Frontal cortex (tissue), 4 donors: ENCODE measurements at places on chromosomes 2 and 18.

DNA sequence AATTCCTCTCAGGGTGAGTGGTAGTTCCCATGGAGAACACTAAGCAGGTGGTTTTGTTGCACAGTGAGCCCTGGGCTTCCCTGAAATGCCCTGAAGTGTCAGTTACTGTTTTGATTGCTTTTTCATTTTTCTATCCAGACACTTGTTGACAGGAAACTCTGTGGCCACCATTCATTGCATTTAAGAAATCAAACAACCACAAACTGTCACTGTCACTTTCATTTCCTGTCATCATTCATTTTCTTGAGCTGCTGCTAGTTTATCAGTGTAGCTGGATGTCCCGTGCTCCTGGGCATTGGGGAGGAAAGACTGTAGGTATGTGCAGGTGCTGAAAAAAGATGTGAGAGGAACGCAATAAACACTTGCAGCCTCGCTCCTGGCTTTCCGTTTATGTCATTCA is 891.6 kb upstream of the ZEB2 start:
- DNase-seq: no peak

DNA sequence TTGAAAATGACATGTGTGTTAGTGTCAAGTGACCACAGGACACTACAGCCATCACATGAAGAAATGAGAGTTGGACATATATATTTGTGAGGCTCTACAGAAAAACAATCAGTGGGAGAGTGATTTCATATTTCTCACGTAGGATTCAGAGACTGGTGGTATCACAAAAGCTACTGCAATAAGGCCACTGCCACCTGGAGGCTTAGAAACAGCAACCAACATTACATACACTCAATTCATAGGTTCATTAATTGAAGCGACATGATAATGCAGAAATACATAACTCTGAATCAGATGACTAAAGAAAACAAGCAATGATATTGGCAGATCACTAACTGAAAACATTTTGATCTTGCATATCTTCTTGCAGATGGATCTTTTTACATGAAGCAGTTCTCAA is 248.1 kb upstream of the KLHL14 start:
- DNase-seq: no peak

GRCh38 chr2:157751462-157752058 is 122.9 kb upstream of the ACVR1C start:
- DNase-seq: no peak

- no peak for DNase-seq
These were observed 143.0 kb upstream of the GATA6 start for GRCh38 chr18:22026362-22026761.

DNA sequence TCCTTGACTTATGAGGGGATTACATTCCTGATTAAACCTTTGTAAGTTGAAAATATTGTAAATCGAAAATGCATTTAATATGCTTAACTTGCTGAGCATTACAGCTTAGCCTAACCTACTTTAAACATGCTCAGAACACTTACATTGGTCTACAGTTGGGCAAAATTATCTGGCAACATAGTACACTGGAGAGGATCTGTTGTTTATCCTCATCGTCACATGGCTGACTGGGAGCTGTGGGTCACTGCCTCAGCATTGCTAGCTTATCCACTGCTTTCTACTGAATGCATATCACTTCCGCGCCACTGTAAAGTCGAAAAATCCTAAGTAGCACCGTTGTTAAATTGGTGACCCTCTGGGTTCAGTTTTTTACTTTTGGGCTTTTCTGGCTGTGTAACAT is 13.7 kb downstream of the PMS1 start:
- no peak for DNase-seq

DNA sequence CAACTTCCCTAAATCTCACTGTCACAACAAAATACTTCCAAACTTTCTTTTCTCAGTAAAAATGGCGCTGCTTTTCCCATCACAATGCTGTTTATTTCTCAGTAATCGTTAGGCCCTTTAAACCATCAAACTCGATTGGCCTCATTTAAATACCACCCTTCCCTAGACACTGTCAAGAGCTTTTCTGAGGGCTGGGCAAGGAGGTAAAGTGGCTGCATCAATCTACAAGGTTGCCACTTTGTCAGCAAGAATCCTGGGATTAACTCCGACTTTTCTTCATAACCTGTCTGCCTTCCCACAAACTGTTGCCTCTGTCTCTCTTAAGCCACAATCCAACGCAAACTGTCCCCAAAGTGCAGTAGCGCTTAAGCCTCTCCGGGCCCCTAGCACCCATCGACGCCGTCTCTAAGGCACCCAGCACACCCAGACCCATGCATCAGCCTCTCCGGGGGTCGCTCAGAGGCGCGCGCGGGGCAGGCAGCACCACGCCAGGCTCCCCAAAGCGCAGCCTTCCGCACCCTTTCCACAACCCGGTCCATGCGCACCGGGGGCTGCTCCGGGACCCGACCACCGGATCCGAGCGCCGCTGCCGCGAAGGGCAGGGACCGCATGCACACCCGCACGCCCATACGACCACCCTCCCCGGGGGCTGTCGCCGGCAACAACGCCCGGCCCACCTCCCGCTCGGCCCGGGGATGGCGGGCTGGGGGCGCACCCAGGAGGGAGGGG is 683 bp downstream of the MBOAT2 start:
- DNase-seq: no peak

- DNase-seq: no peak
These were observed 147.0 kb upstream of the KLHL14 start for GRCh38 chr18:32919799-32920198.

GRCh38 chr2:238139196-238140039 is 950 bp downstream of the KLHL30 start:
- no peak for DNase-seq

GRCh38 chr2:86636842-86637241 is 13.2 kb upstream of the RNF103 start:
- no peak for DNase-seq

DNA sequence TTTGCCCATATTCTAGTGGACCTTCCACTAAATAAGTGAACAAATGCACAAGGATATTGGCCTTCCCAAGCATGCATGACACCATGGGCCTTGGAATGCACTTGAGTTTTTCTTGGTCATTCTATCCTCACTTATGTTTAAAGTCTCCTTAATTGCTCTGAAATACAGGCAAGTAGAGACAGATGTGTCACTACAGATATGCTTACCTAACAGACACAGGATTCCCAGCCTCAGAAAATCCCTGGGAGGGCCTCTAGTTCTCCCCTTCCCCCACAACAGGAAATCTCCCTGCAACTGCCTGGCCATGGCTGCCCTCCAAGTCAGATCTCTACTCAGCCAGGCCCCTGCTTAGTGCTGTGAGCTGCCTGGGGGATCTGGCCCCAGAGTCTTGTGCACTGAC is 445.2 kb downstream of the IRS1 start:
- DNase-seq: no peak

DNA sequence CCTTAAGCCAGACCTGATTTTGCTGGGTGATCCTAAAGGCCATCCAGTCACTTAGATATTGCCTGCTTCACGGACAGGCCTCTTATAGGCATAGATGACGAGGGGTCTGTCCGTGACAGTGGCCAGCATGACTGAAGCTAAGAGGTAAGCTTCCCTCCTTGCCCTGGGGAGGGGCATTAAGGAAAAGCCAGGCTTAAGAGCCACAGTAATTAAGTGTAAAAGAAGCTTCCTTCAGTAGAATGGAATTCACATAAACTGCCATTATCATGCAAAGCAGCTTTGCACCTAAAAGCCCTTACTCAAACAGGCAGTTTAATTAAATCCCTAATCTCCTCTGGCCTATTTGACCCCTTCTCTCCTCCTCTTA is 99.4 kb upstream of the PKDCC start:
- DNase-seq: no peak

DNA sequence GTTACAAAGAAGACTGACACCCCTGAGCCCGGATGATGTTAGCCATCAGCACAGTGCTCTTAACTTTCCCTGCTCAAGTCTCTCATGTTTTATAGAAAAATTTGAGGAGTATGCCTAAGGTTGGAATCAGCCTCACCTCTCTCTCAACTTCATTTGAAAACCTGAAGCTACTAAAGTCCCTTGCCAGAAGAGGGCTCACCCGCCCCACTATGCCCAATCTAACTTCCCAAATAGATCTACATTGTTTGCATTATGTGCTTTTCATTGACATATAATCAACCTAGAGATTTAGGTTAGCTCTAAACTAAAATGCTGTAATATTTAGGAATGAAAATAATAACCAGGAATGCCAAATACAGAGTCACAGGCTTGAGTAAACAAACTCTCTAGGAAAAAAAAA is 305.4 kb downstream of the NCKAP5 start:
- DNase-seq: no peak

GRCh38 chr2:109702250-109702985 is 88.3 kb downstream of the SOWAHC start:
- DNase-seq: no peak

DNA sequence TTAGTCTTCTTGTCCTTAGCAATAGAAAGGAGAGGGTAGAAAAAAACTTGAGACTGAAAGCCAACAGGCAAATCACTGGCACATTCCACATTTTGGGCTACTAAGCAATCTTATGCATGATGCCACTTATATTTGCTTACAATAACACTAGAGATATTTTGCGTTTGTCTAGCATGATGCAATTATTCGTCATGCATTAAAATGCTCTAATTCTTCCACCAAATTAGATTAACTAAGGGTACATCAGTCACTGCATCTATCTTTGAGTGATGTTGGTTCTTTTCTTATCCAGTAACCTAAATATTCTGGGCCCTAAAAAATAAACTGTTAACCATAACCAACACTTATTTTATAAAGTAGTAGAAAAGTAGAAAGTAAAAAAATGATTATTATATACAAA is 1311.7 kb upstream of the CDH2 start:
- no peak for DNase-seq

DNA sequence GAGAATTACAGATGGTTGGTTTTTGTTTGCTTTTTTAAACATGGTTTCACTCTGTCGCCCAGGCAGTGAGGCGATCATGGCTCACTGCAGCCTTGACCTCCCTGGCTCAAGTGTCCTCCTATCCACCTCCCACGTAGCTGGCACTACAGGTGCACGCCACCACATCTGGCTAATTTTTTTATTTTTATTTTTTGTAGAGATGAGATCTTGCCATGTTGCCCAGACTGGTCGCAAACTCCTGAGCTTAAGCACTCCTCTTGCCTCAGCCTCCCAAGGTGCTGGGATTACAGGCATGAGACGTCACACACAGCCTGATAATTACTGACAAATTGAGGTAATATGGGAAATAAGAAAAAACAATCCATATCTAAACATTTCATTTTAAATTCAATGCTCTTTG is 110.5 kb upstream of the ZSWIM2 start:
- DNase-seq: no peak

GRCh38 chr18:59814891-59815290 is 84.9 kb upstream of the PMAIP1 start:
- DNase-seq: no peak

- DNase-seq: no peak
These were observed 63.2 kb downstream of the PLCL1 start for GRCh38 chr2:197867624-197868023.

DNA sequence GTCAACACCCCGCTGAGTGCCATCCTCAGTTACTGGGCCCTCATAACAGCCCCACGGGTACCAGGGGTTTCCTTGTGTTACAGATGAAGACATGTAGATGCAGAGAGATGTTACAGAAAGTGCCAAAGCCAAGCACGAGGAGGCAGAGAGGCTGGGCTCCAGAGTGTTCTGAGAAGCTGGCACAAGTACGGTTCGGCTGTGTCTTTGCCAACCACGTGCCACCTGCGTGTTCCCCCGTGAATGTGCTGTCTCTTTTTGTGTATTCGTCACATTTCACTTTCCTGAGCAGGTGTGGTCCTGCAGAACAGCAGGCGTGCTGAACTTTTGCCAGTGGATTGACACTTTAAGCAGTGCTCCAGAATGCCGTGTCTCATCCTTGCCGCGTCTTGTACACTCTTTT is 124.6 kb downstream of the NCK2 start:
- no peak for DNase-seq

GRCh38 chr18:2402084-2402483 is 169.2 kb downstream of the METTL4 start:
- DNase-seq: no peak

DNA sequence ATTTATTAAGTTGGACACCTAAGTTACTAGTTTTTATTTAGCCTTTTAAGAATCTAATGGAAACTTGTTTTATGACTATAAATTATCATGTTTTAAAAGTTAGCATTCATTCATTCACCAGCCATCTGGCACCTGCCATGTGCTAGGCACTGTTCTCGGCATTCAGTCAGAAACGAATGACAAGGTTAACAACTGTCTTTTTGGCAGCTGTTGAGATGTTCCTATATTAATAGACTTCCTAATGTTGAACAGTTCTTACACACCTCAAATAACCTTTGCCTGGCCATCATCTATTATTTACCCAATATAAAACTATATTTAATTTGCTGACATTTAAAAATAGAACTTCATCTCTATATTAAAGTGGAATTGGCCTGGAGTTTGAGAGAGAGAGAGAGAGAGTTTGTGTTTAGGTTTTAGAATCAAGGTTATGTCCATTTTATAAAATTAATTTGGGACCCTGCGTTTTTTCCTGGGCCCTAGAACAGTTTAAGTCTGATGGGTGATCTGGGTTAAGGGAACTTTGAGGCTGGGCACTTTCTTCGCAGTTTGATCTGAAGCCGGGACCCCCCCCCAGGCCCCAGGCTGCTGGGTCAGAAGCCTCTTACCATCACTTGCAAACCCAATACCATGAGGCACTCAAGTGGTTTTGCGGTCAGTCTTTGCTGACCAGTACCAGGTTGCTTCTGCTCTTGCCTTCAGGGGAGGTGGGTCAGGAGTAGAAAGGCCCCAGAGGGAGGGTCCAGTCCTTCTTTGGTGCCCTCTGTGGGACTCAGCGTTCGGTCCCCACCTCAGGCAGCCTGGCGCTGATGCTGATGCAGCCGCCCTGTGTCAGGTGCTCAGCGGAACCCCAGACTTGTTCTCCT is 48.3 kb upstream of the ASB1 start:
- DNase-seq: no peak

- DNase-seq: no peak
These were observed 81.6 kb upstream of the STPG4 start for GRCh38 chr2:47236503-47237215.

DNA sequence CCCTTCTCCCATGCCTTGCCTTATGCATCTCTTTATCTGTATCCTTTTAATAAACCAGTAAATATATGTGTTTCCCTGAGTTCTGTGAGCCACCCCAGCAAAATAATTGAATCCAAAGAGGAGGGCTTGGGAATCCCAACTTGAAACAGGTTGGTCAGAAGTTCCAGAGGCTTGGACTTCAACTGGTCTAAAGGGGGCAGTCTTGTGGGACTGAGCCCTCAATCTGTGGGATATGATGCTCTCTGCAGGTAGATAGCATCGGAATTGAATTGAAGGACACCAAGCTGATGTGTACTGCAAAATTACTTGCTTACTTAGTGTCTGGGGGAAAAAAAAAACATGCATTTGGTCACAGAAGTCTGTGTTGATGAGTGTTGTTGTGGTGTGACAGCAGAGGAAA is 1033.5 kb upstream of the TMEFF2 start:
- DNase-seq: no peak
